ENCODE measurements at places on chromosomes 16 and 17. TPM values are rescaled to one million over a fixed set of nuclear protein-coding genes. Genes with fewer than 3 reads are reported as not detected.

DNA sequence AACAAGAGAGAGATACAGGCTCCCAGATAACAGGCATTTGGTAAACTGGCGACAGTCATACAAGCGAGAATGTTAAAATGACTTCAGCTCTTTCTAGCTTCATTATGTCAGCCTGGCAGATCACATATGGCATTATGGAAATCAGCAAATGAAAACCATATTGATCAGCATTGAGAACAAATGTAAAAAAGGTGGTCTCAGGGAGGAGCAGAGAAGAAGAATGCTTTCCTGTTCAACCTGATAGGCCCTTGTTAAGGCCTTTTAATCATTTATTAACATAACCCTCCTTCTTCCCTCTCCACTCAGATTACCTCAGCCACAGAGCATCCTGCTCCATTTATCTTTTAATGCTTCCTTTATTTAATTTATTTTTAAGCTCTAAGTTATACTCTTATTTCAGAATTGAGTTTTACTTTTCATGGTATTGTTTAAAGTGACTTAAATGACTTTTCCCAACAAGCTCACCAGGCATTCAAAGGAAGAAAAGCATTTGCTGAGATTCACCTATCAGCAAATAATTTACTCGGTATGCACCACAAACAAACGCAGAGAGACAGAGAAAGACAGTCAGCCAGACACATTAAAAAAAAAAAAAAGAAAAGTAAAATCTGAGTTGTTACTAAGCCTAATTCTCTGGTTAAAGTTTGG, 243.9 kb upstream of the TBX2 start:
- DNase-seq: no peak

DNA sequence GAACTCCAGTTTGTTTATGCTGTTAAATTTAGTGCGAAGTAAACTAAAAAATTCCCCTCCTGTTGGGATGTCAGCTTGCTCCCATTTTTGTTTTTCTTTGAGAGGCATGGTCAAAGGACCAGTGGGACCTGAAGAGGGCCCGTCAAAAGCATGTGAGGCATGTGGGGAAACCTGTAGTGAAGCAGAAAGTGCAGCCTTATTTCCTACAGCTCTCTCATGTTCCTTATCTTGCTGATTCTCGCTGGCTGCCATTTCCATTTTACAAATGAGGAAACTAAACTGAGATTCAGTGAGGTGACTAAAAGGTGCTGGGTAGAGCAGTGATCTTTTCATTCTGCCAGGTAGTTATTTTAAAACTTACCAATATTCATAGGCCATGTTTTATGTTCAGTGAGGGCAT, 27.1 kb downstream of the EPN2 start:
- no peak for DNase-seq

DNA sequence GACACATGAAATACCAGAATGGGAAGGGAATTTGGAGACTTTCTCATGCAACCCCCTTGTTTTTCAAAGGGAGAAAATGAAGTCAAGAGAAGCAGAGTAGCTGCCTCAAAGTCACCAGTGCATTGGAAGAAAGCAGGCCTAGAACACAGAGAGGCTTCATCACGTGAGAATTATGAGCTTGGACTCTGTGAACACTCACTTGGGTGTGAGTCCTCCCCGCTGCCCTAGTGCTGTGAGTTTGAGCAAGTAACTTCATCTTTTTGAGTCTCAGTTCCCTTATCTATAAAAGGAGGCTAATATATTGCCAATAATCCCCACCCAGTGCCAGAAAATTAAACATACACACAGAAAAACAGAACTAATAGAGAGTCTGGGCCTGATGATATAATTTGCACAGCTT, 315.8 kb downstream of the XYLT1 start:
- DNase-seq: no peak

DNA sequence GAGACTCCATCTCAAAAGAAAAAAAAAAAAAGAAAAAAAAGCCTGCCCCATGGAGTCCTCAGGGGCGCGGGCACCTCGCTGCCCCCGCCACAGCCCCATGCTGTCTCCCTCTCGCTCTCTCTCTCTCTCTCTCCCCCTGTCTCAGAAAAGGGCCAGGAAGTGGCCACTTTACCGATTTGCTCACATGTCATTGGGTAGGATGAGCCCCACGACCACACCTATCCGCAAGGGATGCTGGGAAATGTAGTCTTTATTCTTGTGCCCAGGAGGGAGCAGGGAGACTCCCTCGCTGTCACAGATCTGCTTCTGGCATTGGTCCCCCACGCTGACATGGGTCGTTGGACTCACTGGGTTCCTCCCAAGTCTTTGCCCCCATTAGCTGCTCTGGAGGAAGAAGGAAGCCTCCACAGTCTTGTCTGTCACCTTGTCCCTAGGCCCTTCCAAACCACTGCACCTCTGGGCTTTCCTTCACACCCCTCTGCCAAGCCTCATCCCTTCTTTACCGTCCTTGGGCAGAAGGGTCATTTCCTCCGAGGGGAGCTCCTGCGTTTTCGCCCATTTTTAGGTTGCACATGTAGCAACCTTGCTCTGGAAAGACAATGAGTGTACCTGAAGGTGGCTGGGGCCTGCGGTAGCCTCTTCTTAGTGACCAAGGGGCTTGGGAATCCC, 6.9 kb upstream of the GJD3 start:
- DNase-seq: no peak

GRCh38 chr16:9092978-9093344, 1.5 kb downstream of the HAPSTR1 start:
- no peak for DNase-seq

DNA sequence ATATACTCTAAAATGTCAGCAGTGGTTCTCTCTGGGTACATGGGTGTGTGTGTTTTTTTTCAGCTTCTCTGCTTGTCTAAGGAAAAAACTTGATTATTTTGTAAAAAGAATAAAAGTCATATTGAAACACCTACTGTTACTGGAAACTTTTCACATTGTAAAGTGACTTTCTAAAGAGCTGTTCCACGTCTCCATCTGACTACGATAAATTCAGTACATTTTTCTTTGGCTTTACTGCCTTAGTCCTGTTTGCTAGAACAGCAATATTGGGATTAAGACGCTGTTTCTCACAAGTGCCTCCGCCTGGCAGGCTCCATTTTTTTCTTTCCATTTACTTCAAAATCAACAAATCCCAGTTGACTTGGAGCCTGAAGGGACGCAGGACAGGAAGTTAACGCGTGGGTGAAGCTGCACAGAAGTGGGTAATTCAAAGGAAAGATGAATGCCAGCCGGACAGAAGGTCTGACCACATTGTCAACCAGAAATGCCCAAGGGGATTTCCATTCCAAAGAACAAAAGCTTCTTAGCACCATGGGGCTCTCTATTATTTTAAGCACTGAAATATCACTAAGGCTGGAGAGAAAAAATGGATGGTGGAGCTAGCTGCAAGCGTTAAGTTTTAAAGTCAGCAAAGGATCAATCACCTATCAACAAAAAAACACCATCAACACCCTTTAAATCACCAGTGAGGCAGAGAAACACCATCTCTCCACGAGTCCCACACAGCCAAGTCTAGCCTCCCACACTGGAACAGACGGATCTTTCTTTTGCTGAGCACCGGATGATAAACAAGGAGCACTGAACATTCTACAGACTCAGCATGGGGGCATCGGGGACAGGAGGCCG, 8.4 kb downstream of the GLOD4 start:
- DNase-seq: no peak

FBXW10B gene
- 1.6 TPM for total RNA-seq

- no peak for DNase-seq
Measured at GRCh38 chr17:76659928-76660655, 16.5 kb upstream of the ST6GALNAC1 start.

DNA sequence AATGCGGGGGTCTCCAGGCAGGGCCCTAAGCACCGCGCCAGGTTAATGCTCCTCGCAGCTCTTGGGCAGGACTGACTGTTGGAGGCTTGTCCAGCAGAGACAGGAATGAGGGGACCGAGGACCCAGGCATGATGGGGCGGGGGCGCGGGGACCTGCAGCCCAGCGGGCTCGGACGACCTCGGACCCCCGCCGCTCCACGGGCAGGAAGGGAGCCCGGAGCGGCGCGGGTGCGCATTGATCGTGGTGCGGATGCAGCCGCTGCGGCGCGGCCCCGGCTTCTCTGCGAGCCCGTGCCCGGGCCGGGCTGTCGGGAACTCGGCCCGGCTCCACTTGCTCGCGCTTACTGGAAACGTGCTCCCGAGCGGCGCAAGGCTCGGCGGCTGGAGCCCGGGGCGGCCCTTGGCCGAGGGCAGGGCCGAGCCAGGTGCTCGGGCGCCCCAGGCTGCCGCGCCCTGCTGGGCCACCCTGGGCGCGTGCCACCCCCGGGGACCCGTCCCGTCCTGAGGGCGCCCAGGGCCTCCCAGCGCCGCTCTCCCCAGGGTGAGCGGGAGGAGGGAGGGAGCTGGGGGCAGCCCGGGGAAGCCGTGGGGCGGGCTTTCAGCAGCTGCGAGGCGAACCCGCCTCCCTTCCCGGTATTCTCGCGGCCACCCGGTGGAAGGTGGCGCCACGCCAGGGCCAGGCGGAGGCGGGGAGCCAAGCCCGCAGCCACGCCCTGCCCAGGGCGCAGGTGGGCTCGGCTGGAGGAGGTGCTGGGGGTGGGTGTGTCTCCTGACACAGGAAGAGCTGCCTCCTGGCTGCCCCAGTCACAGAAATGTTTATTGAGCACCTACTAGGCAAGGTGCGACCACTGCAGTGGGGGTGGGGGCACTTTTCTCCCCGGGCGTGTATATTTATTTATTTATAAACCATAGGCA, 45.9 kb downstream of the SOCS3 start:
- peak; percentile 78 for DNase-seq

DNA sequence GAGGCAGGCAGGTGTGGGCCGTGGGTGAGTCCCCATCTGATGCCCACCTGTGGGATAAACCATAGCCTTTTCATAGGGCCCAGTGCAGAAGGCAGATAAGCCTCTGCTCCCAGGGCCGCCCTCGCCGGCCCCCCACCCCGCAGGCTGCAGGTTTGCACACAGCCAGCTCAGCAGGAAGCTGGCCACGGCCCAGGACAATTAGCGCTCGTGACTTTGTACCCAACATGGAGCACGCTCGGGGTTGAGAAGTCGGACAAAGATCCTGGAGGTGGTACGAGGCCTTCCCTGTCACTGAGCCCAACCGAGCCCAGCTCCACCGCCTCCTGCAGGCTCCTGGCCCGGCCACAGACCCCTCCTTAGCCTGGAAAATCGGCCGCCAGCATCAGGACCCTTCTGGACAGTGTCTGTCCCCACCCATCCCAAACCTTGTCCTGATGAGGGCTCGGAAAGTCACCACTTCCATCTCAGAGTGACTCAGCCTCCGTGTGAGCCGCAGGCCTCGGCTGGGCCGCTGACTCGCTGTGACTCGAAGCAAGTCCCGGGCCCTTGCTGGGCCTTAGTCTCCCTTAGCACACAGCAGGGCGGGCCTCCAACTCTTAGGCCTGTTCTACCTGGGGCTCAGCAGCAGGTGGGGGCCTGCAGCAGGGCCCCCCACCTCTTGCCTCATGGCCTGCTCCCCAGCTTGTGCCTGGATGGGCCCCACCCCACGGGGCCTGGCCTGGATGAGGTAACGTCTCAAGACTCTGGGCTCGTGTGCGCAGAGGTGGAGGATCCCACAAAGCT, 22.7 kb downstream of the FAM83G start:
- DNase-seq: peak; percentile 89

FBXO39 gene
- total RNA-seq: 0.23 TPM

GRCh38 chr17:61720016-61720795, 129.2 kb upstream of the NACA2 start:
- no peak for DNase-seq

GRCh38 chr17:39706921-39707337, 7.1 kb downstream of the ERBB2 start:
- no peak for DNase-seq

DNA sequence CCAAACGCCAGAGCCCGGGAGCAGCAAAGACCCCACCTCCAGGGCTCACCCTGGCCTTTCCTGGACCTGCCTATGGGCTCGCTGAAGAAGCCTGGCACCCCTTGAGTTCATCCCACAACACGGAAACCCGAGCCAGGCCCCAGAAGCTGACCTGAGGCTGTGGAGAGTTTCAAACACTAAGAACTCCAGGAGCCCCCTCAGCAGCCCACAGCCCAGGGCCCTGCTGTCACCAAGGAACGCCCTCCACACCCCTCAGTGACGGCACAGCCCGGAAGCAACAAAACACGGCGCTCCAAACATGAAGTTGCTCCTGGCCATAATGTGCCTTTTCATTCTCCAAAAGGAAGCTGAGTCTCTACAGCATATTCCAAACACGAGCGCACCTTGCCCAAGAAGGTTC, 9.2 kb downstream of the SLC38A10 start:
- DNase-seq: no peak

DNA sequence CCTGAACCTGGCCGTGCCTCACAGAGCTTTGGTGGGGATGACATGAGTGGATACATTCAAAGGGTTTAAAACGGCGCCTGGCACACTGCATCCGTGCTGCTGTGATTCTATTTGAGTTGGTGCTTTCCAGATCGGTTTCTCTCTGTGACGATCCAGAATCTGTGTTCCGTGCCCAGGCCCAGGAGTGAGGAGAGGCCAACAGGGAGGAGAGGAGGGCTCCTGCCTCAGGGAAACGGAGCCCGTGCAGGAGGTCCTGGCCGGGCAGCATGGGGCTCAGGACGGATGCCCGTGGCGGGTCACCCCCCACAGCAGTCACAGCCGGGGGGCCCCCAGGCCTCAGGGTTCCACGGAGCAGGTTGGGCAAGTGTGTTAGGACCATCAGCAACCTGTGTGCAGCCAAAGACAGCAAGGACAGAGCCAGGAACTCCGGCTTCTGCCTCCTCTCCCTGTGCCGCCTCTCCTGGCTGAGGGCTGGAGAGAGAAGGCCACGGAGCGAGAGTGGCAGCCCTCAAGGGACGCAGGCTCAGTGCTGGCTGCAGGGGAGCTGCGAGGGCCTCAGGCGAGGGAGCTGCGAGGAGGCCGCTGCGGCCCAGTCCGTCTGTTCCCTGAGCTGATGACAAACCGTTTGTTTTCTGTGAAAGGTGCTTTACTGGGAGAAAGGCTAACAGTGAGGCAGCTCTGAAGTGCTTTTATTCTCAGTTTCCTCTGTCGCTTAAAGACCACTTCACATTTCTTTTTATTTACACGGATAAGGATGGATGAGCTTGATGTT, 99.3 kb downstream of the METRNL start:
- DNase-seq: peak; percentile 8

SLC43A2 gene
- total RNA-seq: 27.0 TPM

TEKT1 gene
- not detected for total RNA-seq

GRCh38 chr17:36653374-36653773, 52.0 kb downstream of the MRM1 start:
- DNase-seq: no peak

COX4I1 gene
- total RNA-seq: 571 TPM

G6PC1 gene
- total RNA-seq: 17.3 TPM

DNA sequence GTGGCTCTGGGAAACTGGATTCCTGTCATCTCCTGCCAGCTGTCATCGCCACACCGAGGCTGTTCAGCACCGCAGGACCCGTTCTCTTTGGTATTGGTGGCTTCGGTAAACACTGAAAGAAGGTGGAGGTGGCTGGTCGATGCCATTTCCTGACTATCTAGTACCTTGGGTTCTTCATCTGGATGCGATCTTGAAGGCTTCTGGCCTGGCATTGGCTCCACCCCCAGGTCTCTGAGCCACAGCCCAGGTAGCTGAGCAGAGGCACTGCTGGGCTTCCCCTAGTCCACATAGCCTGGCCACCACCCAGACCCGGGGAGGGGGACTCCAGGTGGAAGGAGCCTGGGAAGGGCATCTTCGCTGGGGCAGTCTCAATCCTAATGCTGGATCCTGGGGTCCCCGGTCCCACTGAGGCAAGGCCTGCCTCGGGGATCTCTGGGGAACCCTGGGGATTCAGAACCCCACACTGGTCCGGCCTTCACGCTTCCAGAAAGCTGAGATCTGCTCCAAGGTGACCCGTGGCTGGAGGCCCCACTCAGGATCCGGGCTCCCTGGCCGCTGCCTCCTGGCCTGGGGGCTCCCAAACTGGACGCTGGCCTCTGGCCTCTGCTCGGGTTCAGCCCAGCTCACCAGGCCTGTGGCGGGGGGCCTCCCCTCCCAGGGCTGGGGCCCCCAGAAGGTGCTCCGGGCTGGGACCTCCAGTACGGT, 1.8 kb downstream of the C16orf54 start:
- no peak for DNase-seq

Measured in mucosa of gallbladder (tissue), 1 donor.